ENCODE measurements at places on chromosomes 2 and 18.

- DNase-seq, result peak; percentile 10
Measured at GRCh38 chr2:216596980-216597509, 36.2 kb upstream of the IGFBP2 start.

GRCh38 chr2:17644997-17645720, 104.7 kb downstream of the VSNL1 start:
- DNase-seq, result no peak

GRCh38 chr18:52054324-52054723, 285.7 kb upstream of the DCC start:
- DNase-seq, result no peak

- DNase-seq, result peak; percentile 27
Measured at GRCh38 chr2:151138507-151138906, 123.2 kb downstream of the RBM43 start.

GRCh38 chr2:133198678-133199077, 369.6 kb downstream of the NCKAP5 start:
- no peak for DNase-seq

- DNase-seq, result no peak
Measured at GRCh38 chr18:57052173-57052572, 94.7 kb upstream of the BOD1L2 start.

GRCh38 chr2:16400127-16400623, 265.5 kb downstream of the CYRIA start:
- no peak for DNase-seq

- no peak for DNase-seq
Measured at GRCh38 chr2:100983201-100983600, 18.9 kb upstream of the RPL31 start.

DNA sequence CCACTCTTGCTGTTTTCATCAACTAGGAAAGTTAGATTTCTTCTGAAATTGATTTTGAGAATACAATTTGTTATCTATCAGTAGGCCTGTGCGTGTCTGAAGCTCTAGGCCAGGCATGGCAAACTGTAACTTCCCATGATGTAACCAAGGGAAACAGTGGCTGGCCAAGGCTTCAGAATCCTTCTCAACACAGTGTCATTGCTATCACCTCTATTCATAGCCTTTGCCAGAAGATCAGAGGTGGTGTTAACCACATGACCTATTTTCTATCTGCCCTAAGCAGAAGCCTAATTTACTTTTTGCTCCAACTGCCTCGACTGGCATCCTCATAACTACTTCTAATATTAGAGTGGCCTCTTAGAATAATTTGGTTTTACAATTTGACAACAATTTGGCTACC, 2.5 kb downstream of the ITGB6 start:
- no peak for DNase-seq

DNA sequence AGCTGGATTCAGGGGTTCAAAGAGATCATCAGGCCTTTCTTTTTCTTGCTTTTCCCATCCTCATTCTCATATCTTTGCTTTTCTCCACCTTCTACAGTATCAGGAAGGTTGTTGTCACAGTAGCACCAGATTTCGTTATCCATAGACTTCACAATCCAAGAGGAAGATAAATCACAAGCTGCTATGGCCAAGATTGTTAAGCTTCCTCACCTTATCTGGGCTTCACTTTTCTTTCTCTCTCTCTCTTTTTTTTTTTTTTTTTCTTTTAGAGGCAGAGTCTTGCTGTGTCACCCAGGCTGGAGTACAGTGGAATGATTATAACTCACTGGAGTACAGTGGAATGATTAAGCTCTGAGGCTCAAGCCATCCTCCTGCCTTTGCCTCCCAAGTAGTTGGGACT, 93.5 kb downstream of the TTC27 start:
- no peak for DNase-seq

- no peak for DNase-seq
Measured at GRCh38 chr2:7437141-7437540, 519.9 kb downstream of the RNF144A start.

Data from AG09309 (cell line).